Hematopoietic multipotent progenitor cell treated with erythropoietin and hydrocortisone succinate and interleukin-3 and kit ligand, for 17 days (in vitro differentiated cells): ENCODE measurements at places on chromosomes 11 and 22.

GRCh38 chr11:59759900-59760299 lies 4.7 kb downstream of the STX3 start:
- no peak for DNase-seq

GRCh38 chr11:17010851-17011420 lies 3.3 kb downstream of the PLEKHA7 start:
- DNase-seq, result no peak

DNA sequence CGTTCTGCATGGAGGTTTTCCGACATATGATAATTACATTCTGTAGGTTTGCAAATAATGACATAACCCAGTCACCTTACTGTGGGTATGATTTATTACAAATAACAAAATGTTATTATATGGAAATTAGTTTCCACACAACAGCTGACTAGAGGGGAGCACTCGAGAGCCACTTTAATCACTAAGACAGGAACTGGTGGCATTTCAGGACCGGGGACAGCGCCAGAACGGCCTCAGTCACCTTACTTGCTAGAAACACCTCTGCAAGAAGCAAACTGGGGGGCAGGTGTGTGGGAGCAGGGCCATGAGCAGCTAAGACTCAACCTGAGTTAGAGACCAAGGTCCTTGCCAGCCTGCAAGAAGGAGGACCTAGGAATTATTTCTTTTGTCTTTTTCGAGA lies 199.9 kb downstream of the DSCAML1 start:
- no peak for DNase-seq

DNA sequence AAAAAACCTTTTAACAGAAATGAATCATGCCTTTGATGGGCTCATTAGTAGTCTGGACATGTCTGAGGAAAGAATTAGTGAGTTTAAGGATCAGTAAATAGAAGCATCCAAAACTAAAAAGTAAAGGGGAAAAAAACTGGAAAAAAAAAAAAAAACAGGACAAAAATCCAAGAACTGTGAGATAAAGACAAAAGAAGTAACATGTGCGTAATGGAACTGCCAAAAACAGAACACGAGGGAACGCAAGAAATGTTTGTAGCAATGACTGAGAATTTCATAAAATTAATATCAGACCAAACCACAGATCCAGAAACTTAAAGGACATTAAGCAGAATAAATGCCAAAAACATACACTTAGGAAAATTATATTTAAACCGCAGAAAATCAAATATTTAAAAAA lies 77.4 kb downstream of the MS4A13 start:
- DNase-seq, result no peak

DNA sequence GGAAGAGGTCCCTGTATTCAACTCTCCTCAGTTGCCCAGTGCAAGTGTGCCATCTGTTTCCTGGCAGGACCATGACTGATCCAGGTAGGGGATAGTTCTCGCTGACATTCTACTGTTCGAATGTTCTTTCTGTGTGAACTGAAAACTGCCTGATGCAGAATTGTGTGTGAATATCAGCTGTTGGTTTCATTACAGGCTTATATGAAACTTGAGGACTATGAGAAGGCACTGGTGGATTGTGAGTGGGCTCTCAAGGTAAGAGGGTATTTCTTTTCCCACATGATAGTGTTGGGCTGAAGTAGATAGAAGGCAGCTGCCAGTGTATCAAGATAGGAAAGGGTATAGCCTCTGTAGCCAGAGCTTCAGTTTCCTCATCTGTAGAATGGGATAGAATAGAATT lies 15.3 kb downstream of the TTC12 start:
- DNase-seq, result no peak

DNA sequence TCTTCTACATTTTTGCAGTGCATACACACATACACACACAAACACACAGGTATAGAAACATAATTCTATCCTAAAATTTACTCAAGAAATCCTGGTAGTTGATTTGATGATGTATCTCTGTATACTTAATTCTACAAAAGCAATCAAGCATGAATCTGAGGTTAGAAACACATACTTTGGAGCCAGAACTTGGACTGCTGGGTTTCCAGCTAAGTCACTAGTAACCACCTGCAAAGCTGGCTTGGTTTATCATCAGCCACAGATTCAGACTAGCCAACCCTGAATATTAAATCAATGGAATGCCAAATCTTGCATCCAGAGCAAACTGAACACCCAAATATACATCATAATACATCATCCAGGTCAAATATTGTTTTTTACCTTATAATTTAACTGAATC lies 24.8 kb upstream of the POU2AF2 start:
- no peak for DNase-seq

GRCh38 chr22:43776081-43776670 lies 35.9 kb downstream of the EFCAB6 start:
- DNase-seq, result no peak

DNA sequence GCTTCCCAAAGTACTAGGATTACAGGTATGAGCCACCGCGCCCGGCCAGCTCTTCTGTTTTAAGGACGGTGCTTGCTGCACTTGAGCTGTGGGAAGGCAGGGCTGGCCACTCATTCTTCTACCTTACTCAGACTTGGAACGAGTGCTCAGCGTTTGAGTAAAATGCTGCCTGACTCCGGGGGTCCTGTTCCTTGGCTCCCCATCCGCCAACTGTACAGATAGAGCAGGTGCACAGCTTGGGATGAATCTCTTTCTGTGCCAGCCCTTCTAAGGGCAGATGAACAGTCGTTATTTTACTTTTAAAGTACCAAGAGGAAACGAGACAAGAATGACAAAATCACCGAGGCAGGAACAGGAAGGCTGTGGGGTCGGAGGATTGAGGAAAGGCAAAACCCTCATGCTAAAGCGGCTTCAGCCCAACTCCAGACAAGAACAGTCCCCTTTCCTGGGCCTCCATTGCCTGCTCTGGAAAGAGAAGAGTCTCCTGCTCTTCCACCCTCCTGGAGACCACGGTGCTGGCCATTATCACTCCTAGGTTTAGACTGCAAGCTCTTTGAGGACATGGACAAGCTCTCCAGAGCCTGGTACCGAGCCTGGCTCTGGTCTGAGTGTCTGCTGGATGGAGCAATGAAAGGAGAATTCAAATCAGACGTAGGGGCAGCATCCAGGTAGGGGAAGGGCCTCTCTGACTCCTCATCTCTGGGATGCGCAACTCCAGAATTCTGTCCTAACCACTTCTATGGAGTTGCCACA lies 1.1 kb upstream of the SUN2 start:
- no peak for DNase-seq

DNA sequence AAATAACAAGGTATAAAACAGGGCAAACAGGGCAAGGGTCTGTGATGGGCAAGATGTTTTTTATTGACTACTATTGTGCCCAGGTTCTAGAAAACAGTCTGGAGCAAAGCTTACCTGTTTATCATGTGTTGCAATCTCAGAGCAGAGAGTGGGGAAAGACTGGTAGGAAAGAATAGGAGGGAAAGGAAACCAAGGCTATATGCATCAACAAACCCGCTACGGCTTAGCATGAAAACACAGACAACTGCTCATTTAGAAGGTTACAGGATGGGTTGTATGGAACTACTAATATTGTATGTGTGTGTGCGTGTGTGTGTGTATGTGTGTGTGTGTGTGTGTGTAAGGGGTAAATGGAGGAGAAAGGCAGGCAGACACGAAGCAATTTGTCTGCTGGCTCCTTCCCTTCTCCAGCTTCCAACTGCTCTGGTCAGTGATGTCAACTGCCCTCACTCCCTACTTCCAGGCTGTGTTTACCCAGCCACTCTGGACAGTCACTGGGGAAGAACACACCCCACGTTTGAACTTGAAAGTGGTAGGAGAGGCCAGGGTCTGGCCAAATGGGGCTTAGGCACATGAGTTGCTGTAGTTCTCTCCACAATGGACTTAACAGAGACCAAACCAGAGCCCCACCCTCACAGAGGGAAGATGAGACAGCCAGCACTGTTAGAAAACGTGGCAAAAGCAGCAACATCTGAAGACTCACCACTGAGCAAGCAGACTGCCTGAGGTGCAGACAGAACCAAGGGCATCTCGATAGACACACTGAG lies 47.0 kb downstream of the GAB2 start:
- DNase-seq, result no peak

DNA sequence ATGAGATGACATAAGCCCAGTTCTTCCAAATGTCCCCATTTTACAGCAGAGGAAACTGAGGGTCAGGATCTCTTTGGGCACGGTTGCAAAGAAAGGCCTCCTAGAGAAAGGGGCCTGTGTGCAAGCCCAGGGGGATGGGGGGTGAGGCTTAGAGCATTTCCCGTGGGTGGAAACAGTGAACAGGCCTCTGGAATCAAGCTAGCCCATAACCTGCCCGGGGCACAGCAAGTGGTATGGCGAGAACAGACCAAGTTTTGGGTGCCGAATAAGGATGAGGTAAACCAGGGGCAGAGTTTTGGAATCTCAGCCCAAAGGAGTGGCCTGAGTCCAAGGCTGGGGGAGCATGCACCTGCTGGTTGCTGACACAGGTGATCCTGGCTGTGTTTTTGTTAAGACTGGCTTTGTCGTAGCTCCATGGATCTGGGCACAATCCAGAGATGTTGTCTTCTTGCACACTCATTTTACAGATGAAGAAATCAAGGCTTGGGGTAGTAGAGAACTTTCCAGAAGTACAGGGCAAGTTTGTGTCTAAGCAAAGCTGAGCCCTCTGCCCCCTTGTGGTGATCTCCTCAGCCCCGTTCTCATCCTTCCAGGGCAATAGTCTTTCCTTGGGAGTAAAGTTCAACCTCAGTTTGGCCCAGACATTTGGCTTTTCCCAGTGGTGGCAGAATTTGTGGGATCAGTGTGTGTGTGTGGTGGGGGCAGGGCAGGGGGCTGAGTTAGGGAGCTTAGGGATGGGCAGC lies 53.5 kb upstream of the MYEOV start:
- no peak for DNase-seq

- DNase-seq, result no peak
Measured at GRCh38 chr22:25624476-25624875, 60.0 kb downstream of the GRK3 start.

DNA sequence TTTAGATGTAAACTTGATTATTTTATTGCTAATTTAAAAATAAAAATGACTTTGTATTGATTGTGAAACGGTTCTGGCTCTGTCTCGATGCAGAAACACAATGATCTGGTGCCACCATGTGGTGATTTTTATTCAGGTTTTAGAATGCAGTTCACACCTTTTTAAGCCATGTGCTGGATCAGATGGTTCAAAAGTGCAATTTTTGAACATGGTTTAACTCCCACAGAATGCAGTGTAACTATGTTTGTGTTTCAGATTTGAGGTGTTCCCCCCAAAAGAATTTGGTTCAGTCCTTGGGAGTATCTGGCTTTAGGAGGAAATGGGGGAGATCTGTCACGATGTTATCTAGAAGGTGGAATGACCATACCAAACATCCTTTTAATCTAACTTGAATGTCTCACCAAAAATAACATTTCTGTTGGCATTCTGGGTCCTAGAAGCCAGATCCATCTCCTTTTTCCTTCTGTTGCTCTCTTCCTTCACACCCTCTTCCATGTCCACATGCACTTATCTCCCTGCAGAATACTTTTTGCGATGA lies 7.9 kb downstream of the MRPL16 start:
- DNase-seq, result peak; percentile 38
